ENCODE measurements at places on chromosomes 6 and 20.

DNA sequence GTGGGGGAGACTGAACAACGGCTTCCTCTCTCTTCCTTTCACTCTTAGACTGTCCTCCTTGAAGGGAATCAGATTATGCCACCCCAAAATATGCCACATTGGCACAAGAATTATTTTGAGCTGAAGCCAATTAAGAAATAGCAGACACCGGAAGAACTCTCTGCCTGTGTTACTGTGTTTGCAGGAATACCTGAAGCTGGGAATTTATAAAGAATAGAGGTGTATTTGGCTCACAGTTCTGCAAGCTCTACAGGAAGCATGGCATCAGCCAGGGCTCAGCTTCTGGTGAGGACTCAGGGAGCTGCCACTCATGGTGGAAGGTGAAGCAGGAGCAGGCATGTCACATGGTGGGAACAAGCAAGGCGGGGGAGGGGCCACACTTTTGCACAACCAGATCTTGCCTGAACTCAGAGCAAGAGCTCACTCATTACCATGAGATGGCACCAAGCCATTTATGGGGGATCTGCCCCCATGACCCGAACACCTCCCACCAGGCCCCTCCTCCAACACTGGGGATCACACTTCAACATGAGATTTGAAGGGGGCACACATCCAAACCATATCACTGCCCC lies 46.0 kb downstream of the PCNA start:
- DNase-seq: no peak

GRCh38 chr6:53960311-53960710 lies 150.9 kb upstream of the MLIP start:
- DNase-seq: no peak

GRCh38 chr6:78910010-78910409 lies 42.7 kb downstream of the IRAK1BP1 start:
- no peak for DNase-seq

DNA sequence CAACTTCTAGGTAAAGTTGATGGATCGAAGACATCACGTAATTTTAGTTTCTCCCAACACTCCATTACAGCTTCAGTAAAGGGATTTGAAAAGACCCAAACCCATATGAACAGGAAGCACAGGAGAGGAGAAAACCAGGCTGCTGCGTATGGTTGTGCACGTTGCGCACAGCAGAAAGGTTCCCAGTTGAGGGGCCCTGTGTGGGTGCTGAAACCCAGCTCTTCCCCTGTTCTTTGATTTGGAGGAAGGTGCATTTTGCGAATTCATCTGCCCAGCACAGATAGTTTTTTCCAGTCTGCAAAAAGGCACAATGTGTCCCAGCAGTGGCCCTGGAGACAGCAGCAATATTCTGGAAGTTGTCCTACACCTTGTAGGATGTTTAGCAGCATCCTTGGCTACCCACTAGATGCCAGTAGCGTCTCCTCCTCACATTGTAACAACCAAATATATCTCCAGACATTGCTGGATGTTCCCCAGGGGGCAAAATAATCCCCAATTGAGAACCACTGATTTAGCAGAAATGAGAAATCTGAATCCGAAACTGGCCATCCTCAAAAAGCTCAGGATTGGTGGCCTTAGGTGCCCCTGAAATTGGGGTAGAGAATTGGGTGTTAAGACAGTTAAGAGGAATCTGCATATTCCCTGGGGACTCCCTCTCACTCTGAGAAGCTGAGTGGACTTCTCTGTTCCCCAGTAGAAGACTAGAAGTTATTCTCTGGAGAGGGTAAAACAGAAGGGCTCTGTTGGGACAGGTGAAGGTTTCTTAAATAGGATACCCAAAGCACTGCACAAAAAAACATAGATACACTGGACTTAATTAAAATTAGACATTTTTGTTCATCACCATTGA lies 12.2 kb downstream of the SUN5 start:
- no peak for DNase-seq

DNA sequence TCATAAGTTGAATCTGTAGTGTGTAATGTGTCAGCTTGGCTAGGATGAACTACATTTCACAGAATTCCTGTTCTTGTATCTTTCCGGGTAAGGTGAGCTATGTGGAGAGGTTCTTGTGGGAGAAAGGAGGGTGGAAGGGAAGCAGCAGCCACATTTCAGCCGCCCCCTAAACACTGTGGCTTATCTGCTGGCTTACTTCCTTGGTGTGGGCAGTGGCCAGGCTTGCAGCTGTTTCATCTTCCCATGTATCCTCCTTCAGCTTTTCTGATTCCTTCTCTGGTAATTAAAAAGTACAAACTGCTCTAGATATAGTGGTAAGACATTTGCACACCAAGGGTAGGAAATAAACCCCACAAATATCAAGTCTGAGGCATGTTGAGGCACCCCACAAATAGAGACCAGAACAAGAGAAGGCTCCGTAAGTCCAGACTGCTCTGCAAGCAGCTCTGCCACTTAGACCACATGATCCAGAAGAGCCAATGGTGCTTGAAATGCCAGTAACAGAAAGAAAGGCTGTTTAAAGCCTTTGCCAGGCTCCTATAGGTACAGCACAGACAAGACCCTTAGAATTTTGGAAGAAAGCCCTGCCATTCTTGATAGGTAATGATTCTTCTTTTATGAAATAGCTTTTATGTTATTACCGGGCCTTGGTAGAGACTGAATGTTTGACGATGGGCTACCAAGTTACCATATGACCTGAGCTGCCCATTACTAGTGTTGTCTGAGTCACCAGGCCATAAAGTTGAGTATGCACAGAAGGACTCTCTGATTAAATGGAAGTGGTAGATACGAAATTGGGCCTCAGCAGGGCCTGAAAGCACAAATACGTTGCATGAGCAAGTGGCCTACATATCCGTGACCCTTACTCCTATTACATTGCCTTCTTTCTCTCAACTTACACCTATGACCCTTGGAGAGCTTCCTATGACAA lies 215.0 kb upstream of the SGK1 start:
- DNase-seq: no peak

DNA sequence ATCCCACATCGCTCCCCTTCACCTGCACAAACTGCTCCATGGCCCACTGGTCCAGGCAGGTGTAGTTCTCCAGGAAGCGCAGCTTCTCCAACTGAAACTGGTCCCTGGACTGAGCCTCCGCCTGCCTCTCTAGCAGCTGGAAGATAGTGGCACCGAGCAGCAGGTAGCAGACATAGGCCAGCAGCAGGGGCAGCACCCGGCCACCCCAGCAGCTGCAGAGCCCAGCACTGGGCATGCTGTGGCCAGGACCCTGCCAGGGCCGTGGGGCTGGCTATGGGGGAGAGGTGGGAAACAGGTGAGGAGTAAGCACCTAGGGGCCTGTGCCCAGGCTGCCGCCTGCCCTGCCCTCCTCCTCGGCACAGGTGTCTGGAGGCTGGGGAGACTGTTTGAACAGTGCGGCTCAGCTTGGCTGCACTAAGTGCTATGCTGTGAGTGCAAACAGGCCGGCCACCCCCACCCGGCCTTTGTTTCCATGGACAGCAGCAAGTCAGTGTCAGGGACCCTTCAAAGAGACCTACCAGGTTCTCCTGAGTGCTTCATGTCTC lies at the start of gene KCNK16:
Gene KCNK16 (minus strand): TSS at position 397 of the 545 bp plus-strand sequence. CDS start 162 bp downstream, at position 235.
- no peak for DNase-seq

DNA sequence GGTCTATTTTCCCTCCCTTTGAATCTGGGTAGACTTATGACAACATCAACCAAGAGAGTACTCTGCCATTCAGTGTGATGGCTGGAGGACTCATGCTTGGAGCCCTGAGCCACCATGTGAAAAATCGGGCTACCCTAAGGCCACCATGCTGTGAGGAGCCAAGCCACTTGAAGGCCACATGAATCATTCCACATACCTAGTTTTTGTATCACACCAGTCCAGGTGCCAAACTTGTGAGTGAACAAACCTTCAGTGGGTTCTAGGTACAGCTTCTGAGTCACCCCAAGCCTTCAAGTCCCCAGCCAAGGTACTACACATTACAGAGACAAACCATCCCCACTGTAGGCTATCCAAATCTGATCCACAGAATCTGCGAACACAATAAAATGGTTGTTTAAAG lies 37.4 kb upstream of the E2F3 start:
- DNase-seq: no peak

GRCh38 chr6:35829306-35829705 lies 24.2 kb downstream of the LHFPL5 start:
- no peak for DNase-seq

DNA sequence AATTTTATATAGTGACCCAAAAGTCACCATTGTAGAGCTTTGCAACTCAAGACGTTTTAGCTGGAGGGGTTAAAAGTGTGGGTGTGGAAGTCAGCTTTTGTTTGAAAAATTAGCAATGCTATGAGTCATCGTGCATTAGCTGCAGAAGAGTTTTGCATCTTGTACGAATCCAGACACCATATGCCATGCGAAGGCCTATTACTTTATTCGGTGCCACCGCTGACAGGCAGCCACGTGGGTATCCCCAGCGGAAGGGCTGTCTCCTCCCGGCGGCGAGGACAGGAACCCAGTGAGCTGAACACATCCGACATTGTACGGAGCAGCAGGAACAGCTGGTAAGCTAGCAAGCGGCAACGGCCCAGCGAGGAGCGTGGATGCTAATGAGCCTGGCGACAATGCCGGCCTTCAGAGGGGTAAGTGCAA lies 84.4 kb downstream of the INSM1 start:
- peak; percentile 24 for DNase-seq

DNA sequence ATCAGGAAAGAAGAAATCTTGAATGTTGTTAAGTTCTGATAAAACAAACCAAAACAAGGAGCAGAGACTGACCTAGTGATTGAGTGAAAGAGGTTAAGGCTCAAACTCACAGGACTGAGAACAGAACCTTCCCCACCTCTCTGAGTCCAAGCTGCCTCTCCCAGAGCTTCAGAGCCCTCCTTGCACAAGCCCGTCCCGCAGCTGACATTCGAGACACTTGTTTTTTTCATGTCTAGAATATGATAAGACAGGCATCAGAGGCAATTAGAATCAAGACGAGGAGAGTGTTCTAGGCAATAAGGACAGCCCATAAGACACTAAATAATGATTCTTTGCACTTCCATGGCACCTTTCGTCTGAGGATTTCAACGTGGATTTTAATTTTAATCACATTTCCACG lies 140.6 kb downstream of the PXDC1 start:
- no peak for DNase-seq

DNA sequence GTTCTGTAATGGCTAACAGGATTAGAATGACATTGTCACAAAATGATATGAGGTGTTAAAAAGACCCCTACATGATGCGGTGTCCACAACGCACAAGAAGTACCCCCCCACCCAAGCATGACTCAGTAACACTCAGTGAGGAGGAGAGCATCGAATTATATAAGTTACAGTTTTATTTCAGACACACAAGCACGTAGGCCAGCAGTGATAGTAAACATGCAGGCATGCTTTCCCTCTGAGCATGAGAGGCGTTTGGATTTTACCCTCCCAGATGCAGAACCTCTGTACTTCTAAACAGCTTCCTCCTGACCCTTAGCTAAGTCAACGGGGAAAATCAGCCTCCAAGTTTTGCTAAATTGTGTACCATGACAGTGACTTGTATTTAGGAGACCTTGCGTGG lies 23.9 kb downstream of the GNAS start:
- no peak for DNase-seq

- no peak for DNase-seq
Measured at GRCh38 chr20:52270001-52270606, 78.5 kb upstream of the ZFP64 start.

DNA sequence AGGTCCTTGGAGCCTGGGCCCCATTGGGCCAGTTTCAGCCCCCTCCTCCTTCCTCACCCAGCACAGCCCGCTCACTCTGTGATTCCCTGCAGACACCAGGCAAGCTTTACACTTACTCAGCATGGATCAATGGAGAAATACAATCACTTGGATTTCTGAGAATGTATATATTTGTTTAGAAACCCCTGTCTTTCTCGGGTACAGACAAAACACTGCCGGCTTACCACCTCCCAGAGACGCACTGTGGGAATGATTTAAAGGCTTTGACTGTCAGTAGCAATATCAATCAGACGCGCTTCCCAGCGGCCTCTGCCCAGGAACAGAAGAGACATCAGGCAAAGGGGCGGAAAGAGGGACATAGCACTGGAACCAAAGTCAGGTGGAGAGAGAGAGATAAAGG lies 186.5 kb downstream of the MAFB start:
- DNase-seq: no peak

DNA sequence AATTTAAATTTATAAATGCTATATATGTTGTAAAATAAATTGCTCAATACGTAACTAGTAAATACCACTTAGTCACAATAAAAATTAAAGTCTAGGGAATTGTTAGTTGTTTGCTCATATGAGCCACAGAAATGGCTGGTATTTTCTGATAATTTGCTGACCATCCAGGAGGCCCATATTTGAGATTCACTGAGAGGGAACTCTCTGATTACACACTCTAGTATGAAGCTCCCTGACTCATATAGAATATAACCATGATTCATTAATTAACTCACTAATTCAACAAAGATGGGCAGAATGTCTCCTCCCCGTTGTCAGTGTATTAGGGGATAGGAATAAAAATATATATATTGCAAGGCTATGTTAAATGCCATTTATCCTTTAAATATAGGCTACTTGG lies 46.6 kb upstream of the TMEM30A start:
- no peak for DNase-seq

- DNase-seq: no peak
Measured at GRCh38 chr20:59146780-59147565, 16.6 kb upstream of the ZNF831 start.

- DNase-seq: no peak
Measured at GRCh38 chr6:6818078-6818639, 229.6 kb downstream of the LY86 start.
